Stimulated activated CD4-positive, alpha-beta T cell treated with anti-CD3 and anti-CD28 coated beads, TNF-alpha, amount 100 ng/mL, for 4 hours (primary cell): ENCODE measurements at places on chromosomes 2 and 18.
A peak's percentile ranks its signal among the peaks of the same experiment; 100 is the strongest.

DNA sequence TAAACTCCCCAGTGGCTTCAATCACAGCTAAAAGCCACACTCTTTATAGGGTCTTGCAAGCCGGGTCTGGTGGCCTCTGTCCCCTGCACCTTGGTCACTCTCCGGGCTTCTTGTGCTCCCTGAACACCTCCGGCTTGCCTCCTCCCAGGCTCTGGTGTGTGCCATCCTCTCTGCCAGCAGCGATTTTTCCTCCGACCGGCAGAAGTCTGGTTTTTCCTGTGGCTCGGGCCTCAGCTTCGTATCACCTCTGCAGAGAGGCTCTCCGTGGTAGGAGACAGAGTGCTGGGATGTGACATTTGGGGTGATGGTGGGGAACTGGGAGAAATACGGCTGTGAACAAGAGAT lies 58.8 kb upstream of the HPCAL1 start:
- no peak for DNase-seq

DNA sequence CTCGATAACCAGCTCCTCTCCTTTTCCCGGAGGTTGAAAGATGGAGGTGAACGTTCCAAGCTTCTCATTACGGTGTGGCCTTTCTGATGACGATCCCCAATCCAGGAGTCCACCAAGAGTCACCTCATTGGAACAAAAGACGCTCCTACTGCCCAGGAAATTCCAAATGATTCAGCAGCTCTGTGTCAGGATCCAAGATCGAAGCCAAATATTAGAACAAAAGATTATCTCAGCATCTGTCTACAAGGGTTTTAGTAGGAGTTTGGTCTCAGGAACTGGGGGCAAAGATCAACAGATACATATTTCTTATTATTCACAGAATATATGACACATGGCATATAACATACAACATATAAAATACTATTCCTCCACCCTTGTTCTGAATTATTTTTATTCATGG lies 161.1 kb upstream of the RAB12 start:
- DNase-seq: no peak

DNA sequence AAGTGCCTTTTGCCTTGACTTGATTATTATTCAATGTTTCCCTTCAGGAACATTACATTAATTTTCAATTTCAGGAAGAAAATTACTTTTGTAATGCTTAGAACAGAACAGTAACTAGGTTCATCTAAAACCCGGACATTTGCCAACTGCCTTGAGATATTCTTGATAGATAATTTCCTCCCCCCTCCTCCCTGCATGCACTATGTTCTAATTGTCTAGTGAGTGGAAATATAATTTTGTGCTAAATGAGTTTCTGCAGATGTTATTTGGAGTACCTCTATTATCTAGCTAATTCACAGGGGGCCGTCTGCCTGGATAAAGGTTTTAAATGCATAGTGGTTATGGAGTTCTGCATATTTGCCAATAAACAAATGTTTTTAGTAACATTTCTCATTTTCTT lies 200.3 kb upstream of the SLC39A10 start:
- no peak for DNase-seq

DNA sequence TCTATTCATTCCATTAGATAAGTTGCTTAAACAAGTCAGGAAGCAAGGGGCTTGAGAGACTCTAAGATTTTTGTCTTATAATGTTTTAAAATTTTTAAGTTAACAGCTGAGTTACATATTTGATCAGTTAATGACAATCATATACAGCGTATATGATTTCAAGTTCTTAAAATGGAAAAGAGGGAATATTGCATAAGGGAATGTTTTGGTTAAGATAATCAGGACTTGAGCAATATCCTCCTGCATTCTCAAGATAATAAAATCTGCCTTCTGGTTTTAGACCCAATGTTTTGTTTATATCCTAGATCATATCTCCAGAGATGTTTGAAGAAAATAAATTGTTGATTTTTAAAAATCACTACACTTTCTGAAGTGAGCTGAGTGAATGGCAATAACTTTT lies 13.4 kb upstream of the DYNC1I2 start:
- DNase-seq: no peak

DNA sequence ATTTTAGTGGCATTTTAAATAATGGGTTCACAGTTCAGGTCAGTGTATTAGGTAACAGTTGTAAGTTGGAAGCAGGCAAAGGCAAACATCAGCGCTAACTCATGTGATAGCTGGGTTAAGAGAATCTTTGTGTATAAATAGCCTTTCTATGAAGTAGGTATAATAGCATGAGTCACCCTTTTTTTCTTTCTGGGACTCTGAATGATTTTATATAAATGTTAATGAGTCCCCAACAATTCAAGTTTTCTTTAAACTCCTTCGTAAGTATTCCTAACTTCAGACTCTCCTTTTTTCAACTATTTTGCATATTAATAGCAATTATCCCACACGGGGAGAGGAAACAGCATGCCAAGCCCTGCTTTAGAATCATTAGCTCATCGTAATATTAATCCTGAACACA lies 384.3 kb downstream of the PIK3C3 start:
- DNase-seq: no peak

DNA sequence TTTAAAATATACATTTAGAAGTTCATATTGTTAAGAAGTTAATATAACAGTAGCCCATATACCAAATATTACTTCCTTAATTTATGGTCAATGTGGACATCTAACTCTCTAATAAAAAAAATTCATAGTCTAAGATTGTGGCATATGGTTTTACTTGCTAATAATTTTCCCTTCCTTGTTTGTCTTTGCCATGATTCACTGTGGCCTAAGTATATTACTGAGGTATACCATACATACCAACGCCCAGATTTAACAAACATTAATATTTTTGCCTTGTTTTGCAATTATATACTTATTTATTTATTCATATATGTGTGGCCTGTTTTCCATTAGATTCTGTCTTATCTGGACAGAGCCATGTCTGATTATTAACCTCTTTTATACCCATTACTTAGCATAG lies 54.6 kb upstream of the CCDC150 start:
- DNase-seq: no peak

GRCh38 chr2:207984765-207985480 lies 40.4 kb downstream of the PLEKHM3 start:
- no peak for DNase-seq

DNA sequence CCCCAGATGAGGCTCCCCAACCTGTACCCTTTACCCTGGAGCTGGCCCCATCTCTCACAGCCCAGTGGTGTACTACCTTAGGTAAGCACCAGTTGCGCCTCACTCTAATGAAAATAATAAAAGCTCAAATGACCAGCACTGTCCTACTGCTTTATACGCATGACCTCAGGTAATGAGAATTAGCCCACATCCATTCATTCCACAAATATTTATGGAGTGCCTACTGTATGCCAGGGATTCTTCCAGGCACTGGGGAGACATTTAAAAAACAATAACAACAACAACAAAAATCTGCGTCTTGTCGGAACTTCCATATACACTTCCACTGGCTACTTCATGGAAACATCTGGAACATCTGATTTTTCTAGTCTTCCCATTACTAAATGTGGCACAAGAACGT lies 20.8 kb downstream of the HPCAL1 start:
- DNase-seq: no peak

DNA sequence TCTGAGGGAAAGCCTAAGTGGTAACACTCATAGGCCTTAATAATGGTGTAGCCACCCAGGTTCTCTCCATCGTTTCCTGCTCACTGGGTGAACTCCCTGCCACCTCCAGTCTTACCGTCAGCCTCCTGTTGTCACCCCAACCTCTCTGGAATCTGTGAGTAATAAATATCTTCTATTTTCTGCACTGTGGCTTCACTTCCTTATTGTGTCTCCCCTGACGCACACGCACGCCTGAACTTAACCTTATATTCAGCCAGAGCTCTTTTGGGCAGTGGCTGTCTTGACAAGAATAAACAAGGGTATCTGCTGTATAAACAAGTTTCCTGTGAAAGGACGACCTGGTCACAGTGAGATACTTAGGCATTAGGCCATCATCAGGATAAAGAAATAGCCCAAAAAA lies 467.2 kb downstream of the SPAG16 start:
- DNase-seq: no peak

DNA sequence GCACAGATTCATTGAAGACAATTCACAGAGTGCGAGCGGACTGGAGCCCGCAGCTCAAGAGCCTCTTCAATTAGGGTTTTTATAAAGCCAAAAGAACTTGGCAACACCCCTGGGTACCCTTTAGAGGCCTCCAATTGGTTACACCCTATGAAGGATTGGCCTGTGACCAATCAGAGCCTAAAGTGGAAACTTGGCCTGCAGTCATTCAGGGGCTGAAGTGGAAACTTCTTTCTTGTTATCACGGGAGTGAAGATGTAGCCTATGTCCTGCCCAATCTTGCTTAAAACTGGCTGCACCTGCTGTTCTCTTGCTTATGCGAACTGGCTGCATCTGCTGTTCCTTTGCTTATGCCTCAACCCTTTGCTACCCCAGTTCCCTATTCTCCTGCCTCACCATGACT lies 1.8 kb upstream of the HJURP start:
- no peak for DNase-seq

DNA sequence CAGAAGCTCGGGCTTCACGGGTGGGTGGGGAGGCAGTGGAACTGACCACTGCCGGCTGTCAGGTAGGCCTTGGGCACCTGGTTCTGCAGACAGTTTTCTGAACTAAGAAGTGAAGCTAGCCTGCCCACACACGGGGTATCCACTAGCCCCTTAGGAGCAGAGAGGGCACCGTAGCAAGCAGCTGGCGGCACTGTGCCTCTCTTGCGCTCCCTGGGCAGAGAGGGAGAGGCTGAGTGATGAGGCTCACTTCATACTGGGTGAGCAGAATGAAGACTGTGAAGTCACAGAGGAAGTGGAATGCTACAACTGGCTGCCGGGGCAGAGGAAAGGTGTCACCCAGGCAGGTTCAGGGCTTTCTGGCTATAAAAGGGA lies 753 bp downstream of the ITPRIPL1 start:
- peak; percentile 20 for DNase-seq

- DNase-seq: no peak
Measured at GRCh38 chr2:100629309-100629708, 66.5 kb downstream of the PDCL3 start.

DNA sequence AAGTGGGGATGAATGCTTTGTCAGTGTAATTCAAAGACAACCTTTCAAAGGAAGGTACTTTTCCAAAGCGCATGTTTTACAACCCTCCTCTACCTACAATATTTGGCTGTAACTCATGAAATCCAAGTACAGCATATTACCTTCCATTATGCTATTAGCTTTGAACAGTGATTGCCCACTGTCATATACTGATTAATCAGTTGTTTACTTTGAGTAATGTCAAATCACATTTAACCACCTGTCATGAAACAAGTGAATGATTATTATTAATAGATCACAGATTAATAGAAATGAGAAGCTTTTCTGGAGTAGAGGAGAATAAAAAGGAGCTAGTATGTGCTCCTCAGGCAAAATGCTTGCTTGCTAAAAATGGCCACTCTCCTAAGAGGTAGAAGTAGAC lies 150.5 kb upstream of the SMAD7 start:
- no peak for DNase-seq

DNA sequence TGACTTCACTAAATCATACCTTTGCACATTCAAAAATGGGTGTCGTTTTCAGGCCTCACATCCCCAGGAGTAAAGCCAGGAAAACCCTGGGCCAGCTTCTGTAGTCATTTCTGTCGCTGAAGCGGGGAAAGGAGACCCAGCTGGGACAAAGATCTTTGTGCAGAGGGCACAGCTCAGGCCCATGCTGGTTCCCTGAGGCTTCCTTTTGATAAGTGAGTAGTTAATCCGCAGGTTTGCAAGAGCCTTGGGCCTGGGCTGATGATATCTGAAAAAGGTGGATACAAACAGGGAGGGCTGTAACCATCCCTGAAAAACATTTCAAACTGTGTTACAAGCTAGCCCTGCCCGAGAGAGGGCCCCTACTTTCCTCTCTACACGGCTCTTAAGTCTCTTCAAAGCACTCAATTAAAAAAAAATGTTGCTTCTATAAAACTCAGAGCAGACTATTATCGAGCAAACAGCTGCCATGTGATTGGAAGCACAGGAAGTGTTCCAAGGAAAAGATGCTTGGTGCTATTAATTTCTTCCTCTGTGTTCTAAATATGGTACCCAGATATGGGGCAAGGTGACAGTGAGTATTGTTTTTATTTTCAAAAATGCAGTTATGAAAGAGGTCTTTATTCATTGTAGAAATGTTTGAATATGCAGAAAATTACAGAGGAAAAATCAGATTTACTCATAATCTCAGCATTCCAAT lies 117.2 kb downstream of the LNPK start:
- no peak for DNase-seq

GRCh38 chr2:137950238-137950637 lies 14.0 kb upstream of the HNMT start:
- DNase-seq: no peak

DNA sequence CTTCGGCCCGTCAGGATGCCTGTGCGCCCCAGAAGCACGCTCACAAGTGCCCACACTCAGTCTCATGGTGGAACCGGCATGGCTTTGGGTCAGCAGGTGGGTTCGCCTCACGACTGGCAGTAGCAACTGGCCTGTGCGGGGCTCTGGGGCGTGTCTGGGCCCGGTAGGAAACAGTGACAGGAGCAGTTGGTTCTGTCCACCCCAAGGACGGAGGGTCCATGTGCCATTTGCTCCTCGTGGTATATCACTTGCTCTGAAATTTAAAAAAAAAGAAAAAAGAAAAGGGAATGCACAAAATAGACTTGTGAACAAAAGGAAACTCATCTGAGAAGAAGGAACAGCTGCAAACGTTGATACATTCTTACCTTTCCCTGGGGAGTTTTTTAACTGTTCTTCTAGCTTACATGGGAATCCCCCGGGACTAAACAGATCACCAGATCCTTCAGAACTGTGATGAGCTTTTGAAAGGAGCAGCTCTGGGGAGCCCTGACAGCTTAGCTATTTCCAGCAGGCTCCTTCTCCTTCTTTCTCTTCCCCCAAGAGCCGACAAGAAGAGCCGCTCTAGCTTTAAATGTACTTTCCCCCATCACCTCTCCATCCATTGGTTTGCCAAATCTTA lies 42.8 kb downstream of the TRAPPC12 start:
- DNase-seq: no peak

DNA sequence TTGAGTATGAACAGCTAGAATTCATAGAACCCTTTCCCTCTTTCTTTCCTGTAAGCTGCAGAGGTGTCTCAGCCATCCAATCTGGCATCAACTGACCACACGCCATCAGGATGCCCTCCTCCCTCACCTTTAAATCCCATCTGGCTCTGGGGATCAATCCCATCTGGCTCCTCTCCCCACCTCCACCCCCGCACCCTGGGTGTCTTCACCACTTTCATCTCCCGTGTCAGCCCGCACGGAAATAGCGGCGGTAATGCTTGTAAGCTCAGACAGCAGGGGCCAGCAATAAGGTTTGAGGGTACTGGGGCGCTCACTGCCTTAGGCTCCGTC lies 508 bp upstream of the TUBA4B start:
- no peak for DNase-seq
